ENCODE measurements at places on chromosomes 7 and 10. TPM values are rescaled to one million over a fixed set of nuclear protein-coding genes. Genes with fewer than 3 reads are reported as not detected.

The PILRA gene
- polyA plus RNA-seq = 0.59 TPM

The PON1 gene
- not detected for polyA plus RNA-seq

The CYP3A4 gene
- not detected for polyA plus RNA-seq

The ST8SIA6 gene
- not detected for polyA plus RNA-seq

DNA sequence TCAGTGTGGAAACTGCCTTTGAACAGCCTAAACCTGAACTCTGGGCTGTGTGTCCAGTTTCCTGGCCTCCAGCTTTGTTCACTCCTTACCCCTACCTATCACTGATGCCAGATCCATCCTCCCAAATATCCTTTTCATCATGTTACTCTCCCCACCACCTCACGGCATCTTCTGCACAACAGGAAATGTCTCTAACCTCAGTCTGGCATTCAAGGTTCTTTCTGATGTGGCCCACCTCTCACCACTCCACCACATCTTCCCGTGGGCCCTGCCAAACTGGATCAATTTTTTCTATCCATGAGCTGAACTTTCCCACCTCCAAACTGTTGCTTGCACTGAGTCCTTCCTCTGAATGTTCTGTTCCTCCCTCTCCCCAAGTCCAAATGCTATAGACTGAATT lies 35.8 kb upstream of the MAP3K8 start:
- DNase-seq = no peak

DNA sequence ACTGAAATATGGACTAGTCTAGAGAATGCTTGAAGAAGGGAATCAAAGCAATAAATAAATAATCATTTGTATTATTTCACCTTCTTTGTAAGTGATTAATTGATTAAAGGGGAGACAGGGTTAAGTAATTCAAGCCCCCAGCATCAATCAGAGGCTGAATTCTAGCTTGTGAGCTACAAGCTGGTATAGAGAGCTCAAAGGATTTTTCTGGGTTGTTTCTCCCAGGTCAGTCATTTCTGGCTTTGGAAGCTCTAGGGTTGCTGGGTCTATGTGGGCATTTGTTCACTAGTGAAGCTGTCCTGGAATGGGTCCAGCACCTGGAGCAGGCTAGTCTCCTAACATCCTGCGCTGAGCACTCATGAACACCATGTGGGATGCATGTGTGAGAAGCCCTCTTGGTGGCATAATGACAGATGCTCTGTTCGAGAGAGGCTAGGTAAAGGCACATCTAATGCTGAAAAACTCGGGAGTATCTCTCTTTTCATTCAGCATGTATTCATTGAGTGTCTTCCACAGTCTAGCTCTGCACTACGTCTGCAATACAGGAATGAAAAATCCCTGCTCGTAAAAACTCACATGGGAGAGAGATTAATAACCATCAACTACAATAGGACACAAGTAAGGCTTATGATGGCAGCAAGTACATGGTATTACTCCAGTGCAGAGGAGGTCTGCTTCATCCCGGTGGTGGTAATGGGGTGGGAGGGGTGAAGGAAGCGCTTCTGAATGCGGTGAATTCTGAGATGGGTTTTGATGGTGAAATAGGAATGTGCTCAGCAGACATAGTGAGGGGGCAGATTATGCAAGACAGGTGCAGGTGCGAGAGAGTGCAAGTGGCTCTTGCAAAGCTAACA lies 68.0 kb upstream of the NRP1 start:
- no peak for DNase-seq

- DNase-seq = no peak
Measured at GRCh38 chr10:11245510-11245909, 227.8 kb downstream of the CELF2 start.
